AML-193 (cell line): ENCODE measurements at places on chromosomes 2 and 18.

- no peak for DNase-seq
These were observed 492.3 kb upstream of the ZEB2 start for GRCh38 chr2:145012214-145012670.

DNA sequence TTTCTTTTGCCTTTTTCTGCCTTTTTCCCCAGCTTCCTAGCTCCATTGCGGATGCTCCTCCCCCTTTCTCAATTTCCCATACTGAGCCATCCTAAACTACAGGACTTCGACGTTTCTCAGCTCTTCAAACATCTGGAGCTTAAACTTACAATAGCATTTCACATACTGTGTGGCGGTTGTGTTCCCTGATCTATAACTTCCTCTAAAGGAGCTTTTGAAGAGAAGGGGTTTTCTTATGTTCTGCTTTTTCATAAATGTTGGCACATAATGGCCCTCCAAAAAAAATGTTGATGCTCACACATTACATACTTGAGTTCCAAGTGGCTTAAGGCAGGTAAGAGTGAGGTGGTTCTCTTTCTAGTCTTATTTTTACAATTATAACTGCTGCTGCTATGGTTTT is 87.4 kb downstream of the RNF144A start:
- DNase-seq, result peak; percentile 82

DNA sequence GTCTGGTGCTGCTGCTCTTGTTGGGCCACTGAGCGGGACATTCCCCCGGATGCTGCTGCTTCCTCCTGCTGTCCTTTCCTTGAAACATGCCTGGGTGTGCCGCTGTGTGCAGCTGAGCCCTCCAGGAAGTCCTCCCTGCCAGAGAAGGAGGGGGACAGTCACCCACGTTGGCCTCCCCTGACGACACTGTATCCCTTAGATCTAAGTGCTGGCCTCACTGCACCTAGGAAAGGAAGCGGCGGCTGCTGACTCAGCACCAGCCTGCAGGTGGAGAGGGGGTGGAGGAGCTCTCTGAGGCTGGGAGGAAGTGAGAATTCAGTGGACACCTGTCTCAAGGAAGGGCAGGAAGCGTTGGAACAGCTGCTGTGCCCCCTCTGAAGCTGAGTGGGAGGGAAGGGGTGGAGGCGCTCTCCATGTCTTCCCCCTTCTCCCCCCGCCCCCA is 239.8 kb downstream of the HAUS1 start:
- DNase-seq, result no peak

DNA sequence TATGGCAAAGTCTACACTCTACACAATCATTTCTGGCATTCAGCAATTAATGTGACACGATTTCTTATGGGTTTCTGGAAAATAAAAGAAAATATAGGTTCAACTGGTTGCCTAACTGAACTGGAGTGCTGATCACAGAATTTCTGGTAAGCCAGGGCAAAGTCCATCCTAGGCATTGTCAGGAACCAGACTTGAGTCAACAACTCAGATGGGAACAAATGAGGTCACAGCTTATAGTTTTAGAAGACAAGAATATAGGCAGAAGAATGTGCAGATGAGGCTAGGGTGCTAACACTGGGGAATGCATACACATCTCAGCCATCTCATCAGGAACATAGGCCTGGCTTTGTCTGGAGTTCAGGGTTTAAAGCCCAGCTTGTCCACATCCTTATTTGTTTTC is 317.2 kb upstream of the ID2 start:
- DNase-seq, result no peak

GRCh38 chr2:177882501-177882900 is 190.1 kb downstream of the PDE11A start:
- no peak for DNase-seq

- DNase-seq, result no peak
These were observed 2.4 kb downstream of the FBXO11 start for GRCh38 chr2:47903781-47904490.

GRCh38 chr2:166090908-166091307 is 36.9 kb downstream of the SCN1A start:
- DNase-seq, result no peak

DNA sequence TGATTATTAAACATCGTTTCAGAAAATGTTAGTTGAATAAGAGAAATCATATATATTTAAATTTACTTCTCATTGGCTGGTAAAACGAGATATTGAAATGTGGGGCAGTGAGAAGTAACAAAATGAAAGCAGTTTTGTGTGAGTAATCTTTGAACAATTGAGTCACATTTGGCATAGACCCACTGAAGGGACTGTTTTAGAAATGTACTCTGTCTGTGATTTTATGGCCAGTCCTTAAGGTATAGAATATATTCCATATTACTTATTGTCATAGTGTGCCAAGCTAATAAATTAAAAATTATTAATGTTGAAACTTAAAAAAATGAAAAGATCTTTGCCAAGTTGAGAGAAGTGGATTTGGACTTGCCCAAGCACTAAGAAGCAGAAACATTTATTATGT is 222.4 kb upstream of the COL3A1 start:
- no peak for DNase-seq

DNA sequence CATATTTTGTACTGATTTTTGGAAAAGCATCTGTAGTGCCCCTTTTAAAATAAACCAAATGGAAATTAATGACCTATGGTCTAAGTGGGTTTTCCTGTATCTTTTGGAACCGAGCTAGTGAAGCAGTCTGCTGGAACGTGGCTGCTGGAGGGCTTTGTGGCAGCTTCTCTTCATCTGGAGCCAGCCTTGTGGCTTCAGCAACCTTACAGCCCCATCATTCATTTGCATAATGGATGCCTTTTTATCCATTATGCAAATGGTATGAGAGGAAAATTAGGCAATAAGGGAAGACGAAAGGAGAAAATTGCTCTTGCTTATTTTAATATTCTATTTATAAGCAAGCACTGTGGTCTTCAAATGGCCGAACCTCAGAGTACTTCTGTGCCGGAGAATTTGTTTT is 421.0 kb downstream of the PARD3B start:
- no peak for DNase-seq

DNA sequence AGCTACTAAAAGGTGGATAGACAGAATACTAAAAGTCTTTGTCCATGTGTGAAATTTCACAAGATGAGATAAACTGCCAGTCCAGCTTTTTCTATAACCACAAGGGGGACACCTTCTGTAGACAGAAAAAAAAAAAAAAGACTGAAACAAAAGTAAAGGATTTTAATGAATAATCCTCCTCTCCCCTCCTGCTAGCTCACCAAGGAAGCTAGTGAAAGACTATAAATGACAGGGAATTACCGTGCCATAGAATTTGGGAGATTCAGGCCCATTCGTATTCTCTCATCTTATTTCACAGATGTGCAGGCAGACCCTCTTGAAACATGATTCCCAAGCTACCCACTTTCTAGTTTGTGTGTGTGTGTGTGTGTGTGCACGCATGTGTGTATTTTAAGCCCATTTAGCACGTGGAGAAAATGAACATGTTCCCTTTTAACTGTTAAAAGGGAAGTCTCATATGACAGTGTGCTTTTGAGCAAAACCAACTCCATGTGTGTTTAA is 36.3 kb upstream of the SLC8A1 start:
- peak; percentile 6 for DNase-seq

- DNase-seq, result no peak
These were observed 282.2 kb upstream of the SOX11 start for GRCh38 chr2:5409898-5410381.

- DNase-seq, result no peak
These were observed 26.9 kb downstream of the AGAP1 start for GRCh38 chr2:235520787-235521186.

DNA sequence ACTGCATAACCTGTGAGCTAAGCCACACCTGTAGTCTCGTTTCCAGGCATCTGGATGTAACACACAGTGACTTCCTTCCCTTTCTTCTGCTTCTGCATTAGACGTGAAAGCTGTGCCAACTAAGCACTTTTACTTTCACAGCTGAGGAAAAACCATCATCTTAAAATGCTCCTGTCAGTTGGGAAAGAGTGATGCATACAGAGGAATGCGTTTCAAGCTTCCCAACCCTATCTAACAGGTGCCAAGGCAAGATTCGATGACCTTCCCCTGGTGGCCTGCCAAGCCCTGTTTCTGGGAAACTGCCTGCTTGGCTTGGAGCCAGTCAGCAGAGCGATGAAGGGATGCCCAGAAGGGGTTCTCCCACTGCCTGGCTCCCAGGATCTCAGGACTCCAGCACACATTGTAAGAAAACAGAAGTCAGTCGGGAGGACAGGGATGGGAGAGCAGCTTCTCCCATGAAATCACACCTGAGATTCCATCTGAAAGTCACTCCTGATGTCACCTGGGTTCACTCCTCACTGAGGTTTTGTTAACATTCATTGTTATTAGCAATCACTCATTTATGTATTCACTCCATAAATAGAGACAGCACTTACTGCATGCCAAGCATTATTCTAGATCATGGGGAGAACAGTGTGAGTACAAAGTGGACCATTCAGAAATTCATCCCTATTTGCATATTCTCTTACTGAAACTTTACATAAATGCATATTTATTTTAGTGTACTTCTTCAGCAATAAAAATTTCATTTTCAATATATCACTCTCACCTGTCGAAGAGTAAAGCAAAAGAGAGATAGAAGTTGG is 64.1 kb downstream of the DTNA start:
- no peak for DNase-seq

- DNase-seq, result no peak
These were observed 60.7 kb downstream of the KCTD18 start for GRCh38 chr2:200449149-200449548.

DNA sequence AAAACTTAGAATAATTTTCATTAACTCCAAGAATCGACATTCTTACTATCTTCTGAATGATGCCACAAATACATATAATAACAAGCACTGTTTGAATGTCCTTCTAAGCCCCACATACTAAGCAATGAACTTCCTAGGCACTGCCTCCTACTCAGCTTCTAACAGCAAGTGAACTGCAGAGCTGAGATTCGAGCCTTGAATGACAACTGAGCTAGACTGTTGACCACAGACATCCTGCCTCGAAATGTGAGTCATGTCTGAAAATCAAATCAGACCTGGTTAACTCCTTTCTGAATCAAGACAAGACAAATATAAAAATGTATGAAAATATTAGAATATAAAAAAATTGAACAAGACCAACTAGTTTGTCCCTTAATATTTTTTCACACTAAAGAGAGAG is 108.1 kb downstream of the MYT1L start:
- no peak for DNase-seq

- peak; percentile 37 for DNase-seq
These were observed 18.6 kb downstream of the ERMN start for GRCh38 chr2:157307021-157307420.

- no peak for DNase-seq
These were observed 11.8 kb downstream of the C2orf69 start for GRCh38 chr2:199922856-199923255.

GRCh38 chr2:18514526-18515461 is 45.7 kb downstream of the RDH14 start:
- DNase-seq, result no peak

GRCh38 chr2:161709428-161709827 is 85.2 kb downstream of the SLC4A10 start:
- DNase-seq, result no peak

DNA sequence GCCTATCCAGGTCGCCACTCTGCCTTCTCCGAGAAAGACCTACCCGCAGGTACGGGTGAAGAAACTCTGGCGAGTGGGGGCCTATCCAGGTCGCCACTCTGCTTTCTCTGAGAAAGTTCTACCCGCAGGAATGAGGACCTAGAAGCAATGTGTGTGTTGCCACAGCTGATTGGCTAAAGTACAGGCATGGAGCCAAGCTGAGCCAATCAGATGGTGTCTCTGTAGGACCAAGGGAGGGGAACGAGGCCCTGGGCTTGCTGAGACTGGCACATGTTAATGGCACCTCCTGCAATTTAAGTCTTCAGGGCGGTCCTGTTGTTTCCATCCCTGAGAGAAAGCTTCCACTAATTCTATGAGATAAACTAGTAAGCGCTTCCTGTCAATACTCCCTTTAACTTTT is 82.3 kb downstream of the KCTD1 start:
- no peak for DNase-seq

DNA sequence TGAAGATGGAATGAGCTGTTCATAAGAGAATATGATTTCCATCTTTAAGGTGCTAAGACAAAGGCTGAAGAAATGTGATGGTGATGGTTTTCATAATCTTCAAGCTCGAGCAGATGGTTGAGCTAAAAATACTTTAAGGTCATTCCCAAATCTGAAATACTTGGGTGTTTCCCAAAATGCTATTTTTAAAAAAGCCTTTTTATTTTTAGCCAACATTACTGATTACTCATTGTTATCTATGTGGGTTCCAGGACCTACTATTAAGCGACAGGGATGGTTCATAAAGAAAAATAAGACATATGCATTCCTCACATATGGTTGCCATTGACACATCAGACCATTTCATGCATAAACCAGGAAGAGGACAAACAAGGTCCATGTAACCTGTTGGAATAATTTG is 298.5 kb downstream of the PLCL1 start:
- no peak for DNase-seq

- peak; percentile 75 for DNase-seq
These were observed 68.6 kb upstream of the PELI1 start for GRCh38 chr2:64212801-64213321.

GRCh38 chr2:184589261-184589660 is 9.1 kb upstream of the ZNF804A start:
- no peak for DNase-seq

GRCh38 chr2:121999264-121999663 is 243.8 kb downstream of the TSN start:
- no peak for DNase-seq

- no peak for DNase-seq
These were observed 50.1 kb upstream of the MYCN start for GRCh38 chr2:15890124-15890754.

DNA sequence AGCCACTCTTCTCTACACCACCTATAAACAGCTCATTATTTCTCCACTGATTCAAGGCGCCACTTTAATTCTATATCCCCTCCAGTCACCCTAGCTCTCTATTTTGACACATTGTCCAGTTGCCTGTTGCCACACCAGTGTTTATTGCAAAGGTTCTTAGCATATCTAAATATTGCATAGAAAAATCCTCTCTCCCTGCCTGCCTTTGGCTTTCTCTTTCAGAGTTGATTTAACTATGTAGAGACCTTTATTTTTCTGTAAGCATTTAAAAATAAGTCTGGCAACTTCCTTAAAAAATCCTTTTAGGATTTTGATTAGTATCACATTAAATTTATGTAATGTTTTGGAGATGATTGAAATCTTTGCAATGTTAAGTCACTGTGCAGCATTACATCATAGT is 47.9 kb upstream of the B3GNT7 start:
- DNase-seq, result no peak

DNA sequence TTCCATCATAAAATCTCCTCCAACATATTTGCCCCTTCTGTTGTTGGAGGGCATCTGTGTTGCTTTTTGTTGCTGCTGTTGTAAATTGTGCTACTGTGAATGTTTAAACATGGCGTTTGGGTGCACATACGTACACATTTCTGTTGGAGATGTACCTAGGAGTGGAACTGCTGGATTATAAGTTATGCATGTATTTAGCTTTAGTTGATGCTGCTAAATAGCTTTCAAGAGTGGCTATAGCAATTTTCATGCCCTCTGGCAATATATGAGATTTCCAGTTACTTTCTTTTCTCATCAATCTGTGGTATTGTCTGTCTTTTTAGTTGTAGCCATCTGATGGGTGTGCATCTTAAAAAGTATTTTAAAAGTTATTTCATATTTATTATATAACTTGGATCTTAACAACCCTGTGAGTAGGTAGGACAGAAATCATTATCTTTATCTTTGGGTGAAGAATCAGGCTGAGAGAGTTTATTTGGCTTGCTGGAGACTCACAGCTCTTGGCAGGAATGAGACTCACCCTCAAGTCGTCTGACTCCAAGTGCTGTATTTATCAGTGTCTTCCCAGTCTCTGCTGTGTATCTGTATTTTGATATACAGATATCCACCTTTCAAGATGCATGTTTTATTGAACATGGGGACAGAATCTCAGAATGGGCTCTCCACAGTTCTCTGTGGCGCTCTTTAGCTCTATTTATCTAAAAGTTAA is 16.9 kb downstream of the ZNF236 start:
- no peak for DNase-seq
